ENCODE measurements at places on chromosomes 7 and 10. TPM values are rescaled to one million over a fixed set of nuclear protein-coding genes. Genes with fewer than 3 reads are reported as not detected.

CFAP69 gene
- total RNA-seq: 0.87 TPM

CDK1 gene
- total RNA-seq: 3.8 TPM

EIF5AL1 gene
- total RNA-seq: 0.52 TPM

AGR3 gene
- total RNA-seq: not detected

EFCAB10 gene
- total RNA-seq: 0.35 TPM

- DNase-seq: peak; percentile 4
Measured at GRCh38 chr10:27998178-27998953, 513 bp downstream of the ODAD2 start.

- no peak for DNase-seq
Measured at GRCh38 chr7:111190804-111191203, 99.9 kb downstream of the LRRN3 start.

DNA sequence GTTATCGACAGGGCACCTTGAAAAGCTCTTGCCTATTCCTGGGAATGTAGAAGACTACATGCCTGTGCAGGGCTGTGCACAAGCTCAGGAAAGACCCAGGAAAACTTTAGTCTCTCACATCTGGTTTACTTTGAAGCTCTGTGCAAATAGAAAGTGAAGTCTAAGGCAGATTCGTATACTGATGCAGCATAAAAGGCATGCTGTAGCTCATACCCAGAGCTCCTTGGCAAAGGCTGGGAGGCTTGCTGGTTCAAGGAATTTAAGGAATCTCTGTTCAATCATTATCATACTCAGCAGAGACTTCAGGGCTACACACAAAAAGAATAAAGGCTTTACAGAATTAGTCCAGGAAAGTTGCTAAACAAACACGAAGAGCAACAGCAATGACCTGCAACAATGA is 192.0 kb downstream of the OTUD1 start:
- DNase-seq: peak; percentile 75

- DNase-seq: no peak
Measured at GRCh38 chr7:47586925-47587324, 5.0 kb upstream of the TNS3 start.

DNA sequence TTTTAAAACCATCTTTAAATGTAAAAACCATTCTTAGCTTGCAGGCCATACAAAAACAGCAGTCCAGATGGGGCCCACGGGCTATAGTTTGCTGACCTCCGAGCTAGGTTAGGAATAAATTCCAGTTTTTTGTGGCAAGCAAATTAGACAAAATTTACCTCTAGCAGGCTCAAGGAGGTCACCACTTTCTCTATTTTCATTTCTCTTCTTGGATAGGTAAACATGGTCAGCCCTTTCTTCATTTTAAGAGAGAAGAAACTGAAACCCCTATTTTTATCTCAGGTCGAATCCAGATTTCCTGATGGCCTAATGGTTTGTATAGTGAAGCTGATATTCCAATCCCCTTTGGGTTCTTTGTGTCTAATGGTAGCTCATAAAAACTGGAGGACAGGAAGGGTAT is 10.7 kb downstream of the IKZF5 start:
- DNase-seq: no peak

DNA sequence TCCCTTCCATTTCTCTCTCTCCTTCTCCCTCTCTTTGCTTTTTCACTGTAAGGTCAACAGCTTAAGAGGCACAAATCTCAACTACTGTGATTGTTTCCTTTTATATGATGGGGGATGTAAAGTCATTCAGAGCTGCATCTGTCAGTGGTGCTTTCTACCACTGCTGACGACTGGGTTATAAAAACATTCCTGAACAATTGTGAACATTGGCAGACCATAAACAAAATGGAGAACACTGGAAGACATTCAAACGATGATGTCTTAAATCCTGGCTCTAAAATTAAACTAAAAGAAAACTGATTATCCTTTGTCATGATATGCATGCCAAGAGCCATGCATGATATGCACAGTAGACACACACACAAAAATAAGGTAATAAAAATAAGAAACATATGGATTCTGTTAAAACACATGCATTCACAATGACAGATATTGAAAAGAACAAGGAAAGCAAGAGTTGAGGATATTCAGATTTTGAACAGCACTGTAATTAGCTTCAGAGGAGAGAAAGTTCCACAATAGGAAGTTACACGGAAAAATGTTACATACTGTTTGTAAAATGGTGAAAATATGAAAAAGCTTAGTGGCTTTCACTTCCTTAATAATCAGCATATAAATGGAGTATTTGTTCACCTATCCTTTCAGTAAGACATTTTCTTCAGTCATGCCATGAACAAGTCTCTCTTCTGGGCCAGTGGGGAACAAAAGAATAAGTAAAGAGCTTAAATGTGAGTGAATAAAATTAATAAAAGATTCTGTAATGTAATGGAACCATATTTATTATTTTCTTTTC is 89.2 kb downstream of the RNLS start:
- DNase-seq: no peak

- DNase-seq: no peak
Measured at GRCh38 chr10:73932620-73933112, 21.7 kb downstream of the PLAU start.

GRCh38 chr10:96541921-96542320 is 28.2 kb upstream of the TLL2 start:
- DNase-seq: peak; percentile 83

GRCh38 chr10:43986374-43986773 is 337.7 kb upstream of the ZNF32 start:
- DNase-seq: no peak

DNA sequence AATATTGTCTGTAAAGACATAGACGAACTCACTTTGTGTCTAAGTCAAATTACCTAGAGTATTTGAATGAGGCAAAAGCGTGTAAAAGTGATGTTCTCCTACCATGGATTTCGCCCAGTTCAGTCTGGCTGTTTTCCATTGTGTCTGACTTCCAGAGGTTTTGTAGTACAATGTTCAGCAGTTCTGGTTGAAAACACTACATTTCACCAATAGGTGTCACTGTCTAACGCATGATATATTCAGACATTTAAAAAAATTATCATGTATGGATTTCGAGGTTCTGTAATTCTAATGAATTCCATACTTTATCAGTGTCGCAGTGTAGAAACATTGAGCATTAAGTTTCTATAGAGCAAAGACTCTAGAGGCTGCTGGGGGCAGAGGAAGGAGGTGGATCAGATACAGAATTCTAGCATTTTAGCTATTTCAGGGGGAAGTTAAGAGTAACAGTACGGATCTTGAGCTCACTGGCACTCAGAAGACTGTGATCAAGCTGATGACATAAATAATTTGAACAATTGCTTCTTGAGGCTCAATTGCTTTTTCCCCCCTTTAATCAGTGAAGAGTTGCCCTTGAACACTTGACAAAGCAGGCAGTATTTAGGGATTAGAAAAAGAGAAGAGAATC is 196.9 kb upstream of the RHOBTB1 start:
- DNase-seq: peak; percentile 70

DNA sequence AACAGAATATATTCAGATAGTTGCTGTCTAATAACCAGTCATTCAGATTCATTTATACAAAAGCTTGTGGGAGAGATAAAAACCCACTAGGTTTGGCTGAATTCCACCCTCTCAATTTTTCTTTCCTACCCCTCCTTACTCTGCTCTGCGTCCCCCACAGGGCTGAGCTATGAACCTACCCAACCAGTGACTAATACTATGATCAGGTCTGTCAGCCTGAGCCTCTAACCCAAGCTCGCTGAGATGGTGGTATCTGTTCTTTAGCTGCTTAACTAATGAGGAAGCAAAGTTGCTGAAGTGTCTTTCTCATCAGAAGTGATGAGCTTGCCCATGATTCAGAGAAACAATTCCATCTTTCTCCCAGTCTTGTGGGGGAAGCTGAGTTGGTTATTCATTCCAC is 248.7 kb upstream of the GPR26 start:
- no peak for DNase-seq
